Occipital lobe (tissue), 3 donors: ENCODE measurements at places on chromosomes 7 and 10.

DNA sequence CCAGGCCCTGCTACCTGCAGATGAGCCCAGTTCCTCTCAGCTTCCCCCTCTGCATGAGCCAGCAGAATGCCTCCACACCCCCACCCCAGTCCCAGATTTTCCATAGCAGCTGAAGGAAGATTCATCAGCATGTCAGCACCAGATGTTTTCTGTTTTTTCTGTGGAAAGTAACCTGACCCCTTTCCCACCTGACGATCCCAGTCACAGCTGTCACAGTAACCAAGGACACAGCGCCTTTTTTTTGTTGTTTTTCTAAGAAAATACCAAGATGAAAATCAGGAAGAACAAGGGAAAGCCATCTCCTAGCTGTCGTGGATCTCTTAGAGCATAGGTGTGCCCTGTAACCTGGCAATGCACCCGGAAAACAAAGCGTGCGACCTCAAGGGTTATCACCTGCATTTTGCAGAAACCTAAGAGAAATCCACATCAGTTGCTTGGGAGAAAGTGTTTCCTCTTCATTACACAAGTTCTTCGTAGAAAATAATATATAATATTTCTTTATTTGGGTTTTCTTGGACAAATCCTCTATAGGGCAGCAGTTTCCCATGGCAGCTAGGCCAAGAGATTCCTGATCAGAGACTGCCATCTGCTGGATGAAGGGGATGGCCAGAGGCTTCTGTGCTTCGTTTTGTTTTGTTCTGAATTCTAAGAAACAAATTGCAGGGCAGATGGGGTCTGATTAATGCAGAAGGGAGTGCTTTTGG is 401.9 kb downstream of the TNS3 start:
- peak; percentile 9 for DNase-seq

GRCh38 chr7:12369072-12369471 is 34.6 kb downstream of the VWDE start:
- no peak for DNase-seq

GRCh38 chr7:50149369-50149768 is 56.3 kb upstream of the ZPBP start:
- no peak for DNase-seq

DNA sequence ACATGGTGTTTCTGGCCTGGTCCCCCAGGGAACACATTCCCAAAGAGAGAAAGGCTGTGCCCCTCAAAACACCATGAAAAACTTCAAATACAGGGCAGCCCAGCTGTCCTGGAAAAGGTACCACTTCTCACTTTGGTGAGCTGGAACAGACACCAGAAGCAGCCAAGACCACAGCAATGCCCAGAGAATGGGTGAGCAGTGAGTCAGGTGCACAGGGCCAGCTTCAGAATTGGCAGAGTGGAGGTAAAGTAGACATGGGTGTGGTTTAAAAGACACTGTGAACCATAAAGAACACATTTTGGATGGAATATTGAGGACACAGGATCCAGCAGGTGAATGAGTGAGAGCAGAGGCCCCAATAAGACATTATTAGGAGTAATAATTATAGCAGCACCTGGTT is 51.3 kb downstream of the FAM13C start:
- DNase-seq: no peak

DNA sequence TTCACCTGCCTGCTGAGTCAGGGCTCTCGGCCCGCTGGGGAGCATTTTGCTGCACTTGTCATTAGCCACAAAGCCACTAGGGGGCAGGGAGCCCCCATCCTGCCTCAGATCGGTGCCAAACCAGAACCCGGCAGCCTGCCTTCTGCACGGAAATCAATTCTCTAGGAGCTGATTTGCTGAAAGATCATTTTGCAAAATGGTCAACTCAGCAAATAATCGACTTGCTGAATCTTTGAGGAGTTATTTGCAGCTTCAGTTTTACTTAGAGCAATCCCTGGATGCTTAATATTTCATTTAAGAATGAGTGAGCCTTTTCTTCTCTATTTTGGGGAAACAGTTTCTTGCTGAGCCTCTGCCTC is 1.7 kb upstream of the GIMAP8 start:
- DNase-seq: peak; percentile 37

DNA sequence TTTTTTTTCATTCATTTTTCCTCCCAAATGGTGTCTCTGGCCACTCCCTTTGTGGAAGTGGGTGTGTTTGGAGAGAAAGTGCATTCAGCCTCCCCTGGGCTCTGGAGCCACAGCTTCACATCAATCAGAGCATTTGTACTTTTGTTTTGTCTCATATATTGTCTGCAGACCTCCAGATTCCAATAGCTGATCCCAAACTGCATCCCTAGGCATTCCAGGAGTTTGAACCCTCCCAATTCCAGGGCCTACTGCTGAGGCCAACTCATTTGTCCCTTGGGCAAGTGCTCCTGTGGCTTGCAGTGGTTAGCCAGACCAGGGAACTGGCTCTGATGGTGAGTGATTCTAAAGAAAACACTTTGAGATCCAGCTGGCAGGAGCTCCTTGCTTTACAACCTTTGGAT is 163.3 kb downstream of the IPMK start:
- no peak for DNase-seq

DNA sequence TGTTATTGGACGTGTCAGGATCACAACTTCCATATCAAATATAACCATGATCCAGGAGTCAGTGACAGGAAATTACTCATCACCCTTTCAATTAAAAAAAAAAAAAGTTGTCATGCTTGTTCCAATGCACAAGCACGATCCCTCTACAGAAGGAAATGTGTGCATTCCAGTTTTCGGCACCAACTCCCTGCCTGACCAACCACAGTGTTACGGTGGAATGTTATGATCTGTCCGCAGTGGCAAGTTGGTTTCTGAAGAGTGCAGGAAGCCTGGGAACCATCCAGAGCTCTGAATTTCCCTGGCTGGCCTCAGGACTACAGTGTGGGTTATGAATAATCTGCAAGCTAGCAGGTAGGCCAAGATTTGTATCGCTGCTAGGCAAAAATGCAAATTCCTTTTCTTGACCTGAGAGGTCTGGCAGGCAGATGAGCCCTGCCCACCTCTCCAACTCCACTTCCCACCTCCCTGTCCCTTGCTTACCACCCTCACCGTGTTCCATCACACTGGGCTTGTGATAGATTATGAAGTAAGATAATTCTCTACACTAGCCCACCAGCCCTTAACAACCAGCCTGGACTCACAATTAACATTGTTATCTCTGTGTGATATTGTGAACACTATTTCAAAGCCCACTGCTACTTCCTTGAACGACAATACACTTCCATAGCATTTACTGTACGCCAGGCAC is 20.4 kb downstream of the FRMPD2 start:
- DNase-seq: no peak

DNA sequence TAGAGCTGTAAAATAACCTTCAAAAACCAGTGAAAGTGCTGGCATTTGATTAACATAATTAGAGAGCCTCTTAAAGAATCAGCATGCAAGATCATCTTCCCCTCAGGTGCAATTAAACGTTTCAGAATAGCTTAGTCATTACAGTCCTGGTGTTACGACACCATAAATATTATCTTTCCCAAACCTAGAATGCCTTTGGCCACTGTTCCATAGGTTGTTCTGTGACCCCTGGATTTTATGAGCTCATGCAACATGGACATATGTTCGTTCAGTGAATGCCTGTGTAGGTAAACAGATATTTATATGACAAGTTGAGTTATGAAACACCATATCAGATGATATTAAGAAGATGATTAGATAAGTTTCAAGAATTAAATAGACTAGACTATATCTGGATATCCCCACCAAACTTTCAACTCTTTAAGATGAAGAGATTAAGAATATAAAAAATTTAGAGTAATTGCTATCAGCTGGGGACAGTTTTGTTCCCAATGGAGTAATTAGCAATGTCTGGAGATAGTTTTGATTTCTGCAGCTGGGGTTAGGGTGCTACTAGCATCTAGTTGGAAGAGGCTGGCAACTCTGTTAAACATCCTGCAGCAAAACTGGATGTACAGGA is 263.5 kb upstream of the DKK1 start:
- no peak for DNase-seq

DNA sequence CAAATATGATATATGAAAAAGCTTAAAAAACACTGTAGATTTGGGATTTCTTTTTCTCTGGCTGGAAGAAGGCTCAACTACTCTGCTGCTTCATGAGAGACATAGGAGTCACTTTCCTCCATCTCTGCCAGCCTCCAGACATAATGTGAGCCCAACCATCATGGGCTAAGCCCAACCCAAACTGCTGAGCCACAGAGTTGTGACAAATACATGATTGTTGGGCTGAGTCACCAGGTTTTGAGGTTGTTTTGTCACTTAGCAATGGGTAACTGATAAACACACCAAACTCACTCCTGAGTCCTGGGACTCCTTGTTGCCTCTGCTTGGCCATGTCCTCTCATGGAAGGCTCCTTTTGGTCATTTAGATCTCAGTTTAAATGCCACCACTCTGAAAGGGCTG is 381.8 kb upstream of the FZD8 start:
- no peak for DNase-seq

GRCh38 chr7:116242759-116243158 is 32.4 kb downstream of the TES start:
- no peak for DNase-seq

DNA sequence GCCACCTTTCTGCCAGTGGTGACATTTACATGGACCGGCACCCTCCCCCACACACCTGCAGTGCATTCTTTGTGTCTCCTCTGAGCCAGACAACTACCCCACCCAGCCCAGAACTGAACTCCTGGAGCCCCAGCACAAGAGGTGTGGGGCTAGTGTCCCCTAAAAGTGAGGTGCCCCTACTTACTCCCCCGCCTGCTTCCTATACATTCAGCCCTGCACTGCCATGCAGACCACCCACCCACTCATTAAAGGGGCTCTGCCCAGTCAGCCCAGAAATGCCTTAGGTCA is 1.9 kb downstream of the SAP25 start:
- DNase-seq: no peak

DNA sequence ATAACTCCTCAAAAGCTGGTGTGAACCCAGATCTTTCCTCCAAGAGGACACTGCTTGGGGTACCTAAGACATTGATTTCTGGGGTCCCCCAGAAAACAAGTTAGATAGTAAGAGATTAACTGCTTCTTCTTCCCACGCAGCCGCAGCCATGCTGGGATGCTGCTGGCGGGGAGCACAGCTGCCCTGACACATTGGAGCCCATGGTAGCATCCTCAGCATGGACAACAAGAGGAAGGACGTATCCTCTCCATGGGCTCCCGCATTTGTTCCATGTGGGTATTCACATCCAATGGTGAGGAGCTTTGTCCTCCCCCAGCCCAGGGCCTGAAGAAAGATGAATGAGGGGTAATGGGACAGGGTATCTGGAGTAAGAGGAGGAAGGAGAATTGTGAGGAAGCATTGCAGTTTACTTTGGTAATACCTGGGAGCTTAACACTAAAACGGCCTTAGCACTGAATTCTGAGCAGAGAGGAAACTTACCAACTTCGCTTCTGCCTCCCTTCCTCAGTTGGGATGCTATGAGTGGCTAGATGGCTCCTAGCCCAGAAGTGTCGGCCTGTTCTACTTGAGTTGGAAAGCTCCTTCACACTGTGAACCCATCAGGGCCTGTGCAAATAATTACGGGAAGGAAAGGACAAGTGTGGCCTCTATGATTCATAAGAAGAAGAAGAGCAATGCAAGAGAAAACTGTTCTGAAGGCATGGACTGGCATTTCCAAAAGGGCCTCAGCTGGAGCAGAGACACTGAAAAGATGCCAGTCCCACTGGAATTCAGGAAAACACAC is 43.9 kb downstream of the C10orf120 start:
- DNase-seq: no peak

- no peak for DNase-seq
Observed at GRCh38 chr7:66847879-66848790, 72.9 kb upstream of the TMEM248 start.

GRCh38 chr7:92621026-92621540 is 30.9 kb upstream of the FAM133B start:
- peak; percentile 30 for DNase-seq

DNA sequence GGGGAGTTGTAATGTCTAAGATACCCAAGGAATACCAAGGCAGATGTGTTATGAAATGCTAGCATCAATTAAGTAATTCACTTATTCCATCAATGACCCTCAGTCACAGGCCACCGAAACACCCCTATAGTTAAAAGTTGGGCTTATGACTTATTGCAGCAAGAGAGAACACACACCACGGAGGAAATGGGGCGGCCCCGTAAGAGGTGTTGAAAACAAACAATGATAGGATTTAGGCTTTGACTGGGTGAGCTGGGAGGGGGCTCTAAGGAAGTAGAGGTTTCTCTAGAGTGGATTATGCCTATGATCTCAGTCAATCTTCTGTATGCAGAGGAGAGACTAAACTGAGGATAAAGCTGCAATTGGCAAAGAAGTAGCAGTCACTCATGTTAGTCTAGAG is 45.4 kb upstream of the PRKCQ start:
- DNase-seq: no peak

DNA sequence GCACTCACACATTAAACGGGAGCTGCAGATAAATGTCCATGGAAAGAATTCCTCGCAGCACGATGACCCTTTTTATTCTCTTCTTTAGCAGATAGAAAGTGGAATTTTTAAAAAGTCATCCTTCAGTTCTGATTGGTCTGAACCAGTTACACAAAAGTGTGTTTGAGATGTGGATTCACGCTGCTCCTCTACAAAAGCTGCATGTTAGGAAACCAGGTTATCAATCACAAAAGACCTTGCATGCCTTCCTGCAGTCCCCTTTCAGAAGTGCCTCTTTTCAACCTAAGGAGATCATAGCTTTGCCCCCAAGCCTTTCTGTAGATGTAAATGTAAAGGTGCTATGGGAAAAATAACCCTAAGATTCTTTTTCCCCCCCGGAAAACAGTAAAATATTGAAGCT is 299.7 kb downstream of the PLXDC2 start:
- no peak for DNase-seq

DNA sequence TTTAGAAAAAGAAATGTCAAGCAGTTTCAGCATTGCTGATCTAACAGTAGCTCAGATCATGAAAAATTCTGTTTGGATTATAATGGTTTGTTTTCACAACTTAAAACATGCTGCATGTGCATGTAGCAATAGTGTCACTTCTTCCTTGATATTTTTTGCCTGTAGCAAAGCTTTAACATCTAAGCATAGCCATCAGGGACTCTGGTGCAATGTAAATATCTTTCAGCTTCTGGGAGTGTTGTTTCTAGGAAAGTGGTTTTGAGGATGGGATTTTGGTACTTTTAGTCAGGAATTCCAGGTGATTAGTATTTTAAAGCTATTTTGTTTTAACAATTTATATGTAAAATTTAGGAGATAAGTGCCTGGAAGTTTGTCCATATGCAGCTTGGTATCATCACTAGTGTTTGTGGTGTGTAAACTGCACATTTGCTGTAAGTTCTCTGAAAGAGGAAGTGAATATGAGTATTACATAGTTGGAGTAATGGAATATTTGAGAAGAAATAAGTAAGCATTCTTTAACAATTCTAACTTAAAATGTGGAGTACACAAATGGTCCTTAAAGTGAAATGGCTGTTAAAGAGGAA is 1.9 kb downstream of the RSBN1L start:
- DNase-seq: no peak

DNA sequence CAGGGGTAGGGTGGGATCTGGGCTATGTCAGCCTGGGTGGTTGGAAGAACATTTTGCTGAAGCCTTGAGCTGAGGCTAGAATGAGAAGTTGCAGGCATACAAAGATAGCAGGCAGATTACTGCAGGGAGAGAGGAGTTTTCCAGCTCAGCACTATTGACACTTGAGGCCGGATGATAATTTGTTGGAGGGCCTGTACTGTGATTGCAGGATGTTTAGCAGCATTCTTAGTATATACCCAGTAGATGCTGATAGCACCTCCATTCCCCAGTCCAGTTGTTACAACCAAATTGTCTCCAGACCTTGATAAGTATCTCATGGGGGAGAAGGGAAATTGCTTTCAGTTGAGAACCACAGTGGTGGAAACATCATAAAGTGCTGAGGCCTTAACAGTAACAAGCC is 158.6 kb upstream of the CHRM2 start:
- no peak for DNase-seq

- no peak for DNase-seq
Observed at GRCh38 chr10:71292624-71293445, 26.2 kb upstream of the SLC29A3 start.
